AG09309 (cell line): ENCODE measurements at places on chromosomes 2 and 18.

- peak; percentile 81 for DNase-seq
These were observed 137.7 kb downstream of the TANC1 start for GRCh38 chr2:159106109-159106508.

- DNase-seq: no peak
These were observed 265.7 kb downstream of the MEIS1 start for GRCh38 chr2:66700677-66701066.

DNA sequence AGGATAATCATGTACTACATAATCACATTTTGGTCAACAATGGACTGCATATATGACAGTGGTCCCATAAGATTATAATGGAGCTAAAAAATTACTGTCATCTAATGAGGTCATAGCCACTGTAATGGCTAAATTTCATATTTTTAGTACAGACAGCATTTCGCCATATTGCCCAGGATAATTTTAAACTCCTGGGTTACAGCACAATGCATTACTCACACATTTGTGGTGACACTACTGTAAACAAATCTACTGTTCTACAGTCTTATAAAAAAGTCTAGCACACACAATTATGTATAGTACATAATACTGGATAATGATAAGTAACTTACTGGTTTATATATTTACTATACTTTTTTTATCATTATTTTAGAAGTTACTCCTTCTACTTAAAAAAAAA is 12.8 kb downstream of the EIF2AK2 start:
- DNase-seq: peak; percentile 5

DNA sequence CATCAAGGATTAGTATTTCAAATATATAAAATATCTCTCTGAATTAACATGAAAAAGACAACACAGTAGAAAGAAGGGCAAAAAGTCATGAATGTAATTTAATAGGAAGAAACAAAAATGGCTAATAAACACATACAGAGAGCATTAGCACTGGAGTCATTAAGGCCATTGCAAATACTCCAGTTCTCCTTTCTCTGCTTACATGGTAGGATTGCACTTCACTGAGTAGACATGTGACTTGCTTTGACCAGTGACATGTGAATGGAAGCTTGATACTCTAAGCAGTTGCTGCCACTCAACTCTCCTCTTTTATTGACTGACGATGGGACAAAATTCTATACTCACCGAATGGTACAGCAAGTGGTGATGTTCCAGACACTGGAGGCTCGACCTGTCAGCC is 153.9 kb upstream of the LGALSL start:
- DNase-seq: no peak

GRCh38 chr2:196590286-196590685 is 49.2 kb upstream of the CCDC150 start:
- DNase-seq: no peak

DNA sequence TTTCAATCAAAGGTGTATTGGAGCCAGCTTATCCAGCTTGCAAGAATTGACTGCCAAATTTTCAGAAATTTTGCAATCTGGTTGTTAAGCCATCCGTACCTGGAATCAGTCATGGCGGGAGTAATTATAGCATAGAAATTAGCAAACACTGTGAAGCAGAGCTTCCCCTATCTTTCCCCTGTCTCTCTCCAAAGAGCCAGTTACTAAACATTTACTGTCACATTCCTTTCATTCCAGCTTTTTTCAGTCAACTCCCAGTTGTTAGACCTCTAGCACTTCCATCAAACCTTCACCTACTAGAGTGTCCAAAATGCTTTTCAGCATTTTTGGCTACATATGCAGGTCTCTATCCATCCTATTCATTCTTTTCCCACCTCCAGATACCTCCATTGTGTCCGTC is 137.4 kb downstream of the MC4R start:
- DNase-seq: no peak

- DNase-seq: no peak
These were observed 73.8 kb downstream of the MAP3K20 start for GRCh38 chr2:173149491-173149890.

DNA sequence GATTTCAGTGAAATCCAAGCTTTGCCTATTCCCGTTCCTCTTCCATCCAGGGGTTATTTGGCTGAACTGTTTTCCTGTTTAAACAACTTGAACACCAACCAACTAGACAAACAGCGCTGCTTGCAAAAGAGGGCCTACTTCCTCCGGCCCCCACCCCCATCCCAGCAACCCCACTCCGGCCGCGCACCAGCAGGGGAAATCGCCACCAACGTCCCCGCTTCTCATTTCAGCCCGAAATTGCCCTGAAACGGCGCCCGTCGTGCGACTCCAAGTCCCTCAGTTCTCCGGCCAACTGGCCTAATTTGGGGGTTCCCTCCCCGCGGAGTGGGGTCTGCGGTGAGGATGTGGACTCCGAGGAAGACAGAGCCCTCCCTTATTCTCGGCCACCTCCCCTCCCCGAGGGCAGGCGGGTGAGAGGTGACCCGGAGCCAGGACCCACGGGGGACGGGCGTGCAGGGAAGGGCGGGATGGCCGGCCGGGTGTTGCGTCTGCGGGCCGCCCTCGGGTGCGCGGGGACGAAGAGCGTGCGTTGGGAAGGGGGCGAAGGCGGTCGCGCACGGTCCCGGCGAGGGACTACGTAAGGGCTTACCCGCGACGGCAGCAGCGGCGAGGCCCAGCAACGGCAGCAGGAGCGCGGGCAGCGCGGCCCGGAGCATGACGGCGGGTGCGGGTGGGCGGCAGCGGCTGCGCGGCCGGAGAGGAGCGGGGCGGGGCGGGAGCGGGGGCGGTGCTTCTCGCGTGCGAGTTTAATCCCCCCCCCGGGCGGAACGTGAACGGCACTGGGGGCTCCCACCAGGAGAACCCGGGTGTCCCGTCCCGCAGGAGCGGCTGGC is at the start of gene CD302:
Gene CD302 (minus strand): TSS at position 666 of the 833 bp plus-strand sequence. CDS start 10 bp downstream, at position 656.
- DNase-seq: no peak

DNA sequence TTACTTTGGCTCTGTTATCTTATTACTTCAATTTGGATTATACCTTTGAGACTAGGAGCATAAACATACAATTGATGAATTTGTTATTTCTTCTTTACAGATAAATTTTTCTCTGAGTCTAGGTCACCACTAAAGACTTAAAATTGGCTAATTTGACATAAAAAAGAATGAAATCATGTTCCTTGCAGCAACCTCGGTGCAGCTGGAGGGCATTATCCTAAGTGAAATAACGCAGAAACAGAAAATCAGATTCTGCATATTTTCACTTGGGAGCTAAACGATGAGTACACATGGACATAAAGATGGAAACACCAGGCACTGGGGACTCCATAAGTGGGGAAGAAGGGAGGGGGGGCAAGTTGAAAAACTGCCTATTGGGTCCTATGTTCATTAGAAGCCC is 172.8 kb upstream of the SESTD1 start:
- no peak for DNase-seq

GRCh38 chr2:38690499-38691420 is 24.8 kb downstream of the GALM start:
- peak; percentile 68 for DNase-seq

DNA sequence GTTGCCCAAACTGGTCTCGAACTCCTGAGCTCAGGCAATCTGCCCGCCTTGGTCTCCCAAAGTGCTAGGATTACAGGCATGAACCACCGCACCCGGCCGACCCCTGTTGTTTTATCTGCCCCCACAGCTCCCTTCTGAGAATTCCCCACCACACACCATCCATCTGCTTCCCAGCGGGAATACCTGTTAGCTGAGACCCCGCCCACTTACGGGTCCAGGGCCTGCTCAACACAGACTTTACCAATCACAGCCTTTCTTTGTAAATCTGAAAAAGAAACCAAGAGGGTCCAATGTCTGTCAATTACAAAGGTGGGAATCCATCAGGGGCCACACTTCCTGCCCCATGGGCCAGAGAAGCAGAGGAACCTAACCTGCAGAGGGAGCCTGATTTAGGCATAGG is 14.2 kb upstream of the CABLES1 start:
- DNase-seq: no peak

GRCh38 chr2:237181844-237182243 is 96.2 kb downstream of the COPS8 start:
- peak; percentile 84 for DNase-seq

DNA sequence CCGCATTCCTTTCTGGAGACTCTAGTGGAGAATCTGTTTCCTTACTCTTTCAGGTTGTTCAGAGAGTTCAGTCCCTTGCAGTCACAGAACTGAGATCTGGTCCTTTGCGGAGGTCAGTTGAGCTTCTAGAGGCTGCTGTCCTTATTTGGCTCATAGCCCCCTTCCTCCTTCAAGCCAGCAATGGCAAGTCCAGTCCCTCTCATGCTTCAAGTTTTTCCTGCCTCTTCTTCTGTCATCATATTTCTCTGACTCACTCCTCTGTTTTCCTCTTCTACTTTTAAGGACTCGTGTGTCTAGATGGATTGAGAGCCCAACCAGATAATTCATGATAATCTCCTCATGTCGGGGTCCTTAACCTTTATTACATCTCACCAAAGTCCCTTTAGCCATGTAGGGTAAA is 173.5 kb upstream of the FOSL2 start:
- no peak for DNase-seq

GRCh38 chr18:35571138-35571537 is 10.4 kb upstream of the GALNT1 start:
- no peak for DNase-seq

- no peak for DNase-seq
These were observed 233.7 kb upstream of the CWC22 start for GRCh38 chr2:180240774-180241173.

DNA sequence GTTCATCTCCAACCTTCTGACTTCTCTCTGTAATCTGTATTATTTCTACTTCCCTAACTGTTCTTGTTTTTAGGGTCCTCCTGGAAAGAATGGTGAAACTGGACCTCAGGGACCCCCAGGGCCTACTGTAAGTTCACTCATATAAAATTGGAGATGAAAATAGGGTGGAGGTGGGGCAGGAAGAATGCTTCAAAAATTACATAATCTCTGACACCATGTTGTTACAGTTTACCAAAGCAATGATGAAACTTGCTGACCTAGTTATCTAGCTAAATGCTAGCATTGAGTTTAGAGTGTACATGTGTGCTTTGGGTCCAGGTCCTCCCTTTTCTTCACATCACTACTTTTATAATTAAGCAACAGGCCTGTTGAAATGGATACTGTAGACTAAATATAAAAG is 23.1 kb downstream of the COL3A1 start:
- no peak for DNase-seq

GRCh38 chr2:200021449-200022114 is 66.2 kb downstream of the MAIP1 start:
- no peak for DNase-seq

DNA sequence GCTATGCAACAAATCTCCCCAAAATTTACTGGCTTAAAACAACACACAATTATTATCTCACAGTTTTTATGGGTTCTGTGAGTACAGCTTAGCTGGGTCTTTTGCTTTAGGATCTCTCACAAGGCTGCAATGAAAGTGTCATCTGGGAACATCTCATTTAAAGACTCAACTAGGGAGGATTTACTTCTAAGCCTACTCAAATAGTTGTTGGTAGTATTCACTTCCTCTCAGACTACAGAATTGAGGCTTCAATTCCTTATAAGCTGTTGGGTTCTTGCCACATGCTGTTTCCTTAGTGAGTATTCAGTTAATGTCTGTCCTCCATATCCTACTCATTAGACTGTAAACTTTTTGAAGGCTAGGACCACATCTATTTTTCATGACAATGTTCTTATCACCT is 72.3 kb downstream of the MDH1 start:
- peak; percentile 99 for DNase-seq

- DNase-seq: no peak
These were observed 18.1 kb downstream of the ABCB11 start for GRCh38 chr2:169012812-169013627.

DNA sequence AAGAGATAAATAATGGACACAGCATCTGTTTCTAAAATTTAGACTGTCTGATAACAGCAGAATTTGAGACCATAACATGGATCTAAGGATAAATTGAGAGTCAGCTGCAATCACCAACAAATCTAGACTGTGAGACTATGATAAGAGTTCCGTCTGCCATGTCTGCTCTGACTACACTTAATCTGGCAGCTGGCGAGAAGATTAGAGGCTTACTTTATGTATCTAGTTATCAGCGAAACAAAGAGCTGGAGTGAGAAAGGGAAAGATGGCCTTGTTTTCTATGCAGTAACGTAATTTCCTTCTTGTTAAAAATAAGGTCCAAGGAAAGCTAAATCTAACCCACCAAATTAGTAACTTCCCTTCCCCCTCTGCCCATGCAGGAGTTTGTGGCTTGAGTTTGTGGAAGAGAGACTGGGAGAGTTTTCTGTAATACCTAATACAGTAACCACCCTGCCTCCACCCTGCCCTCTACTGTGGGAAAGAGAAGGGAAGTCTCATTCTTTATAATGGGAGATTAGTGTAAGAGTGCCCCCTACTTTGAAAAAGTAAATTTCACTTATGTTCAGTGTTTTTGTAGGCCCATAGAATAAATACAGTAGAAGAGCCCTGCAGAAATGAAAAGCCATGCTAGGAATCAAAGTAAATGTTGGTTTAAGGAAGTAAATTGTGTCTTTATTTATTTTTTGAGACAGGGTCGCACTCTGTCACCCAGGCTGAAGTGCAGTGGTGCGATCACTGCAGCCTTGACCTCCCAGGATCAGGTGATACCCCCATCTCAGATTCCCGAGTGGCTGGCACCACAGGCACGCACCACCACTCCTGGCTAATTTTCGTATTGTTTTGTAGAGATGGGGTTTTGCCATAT is 27.5 kb downstream of the EML4 start:
- no peak for DNase-seq

- DNase-seq: no peak
These were observed 36.3 kb upstream of the TANC1 start for GRCh38 chr2:158932131-158932645.

DNA sequence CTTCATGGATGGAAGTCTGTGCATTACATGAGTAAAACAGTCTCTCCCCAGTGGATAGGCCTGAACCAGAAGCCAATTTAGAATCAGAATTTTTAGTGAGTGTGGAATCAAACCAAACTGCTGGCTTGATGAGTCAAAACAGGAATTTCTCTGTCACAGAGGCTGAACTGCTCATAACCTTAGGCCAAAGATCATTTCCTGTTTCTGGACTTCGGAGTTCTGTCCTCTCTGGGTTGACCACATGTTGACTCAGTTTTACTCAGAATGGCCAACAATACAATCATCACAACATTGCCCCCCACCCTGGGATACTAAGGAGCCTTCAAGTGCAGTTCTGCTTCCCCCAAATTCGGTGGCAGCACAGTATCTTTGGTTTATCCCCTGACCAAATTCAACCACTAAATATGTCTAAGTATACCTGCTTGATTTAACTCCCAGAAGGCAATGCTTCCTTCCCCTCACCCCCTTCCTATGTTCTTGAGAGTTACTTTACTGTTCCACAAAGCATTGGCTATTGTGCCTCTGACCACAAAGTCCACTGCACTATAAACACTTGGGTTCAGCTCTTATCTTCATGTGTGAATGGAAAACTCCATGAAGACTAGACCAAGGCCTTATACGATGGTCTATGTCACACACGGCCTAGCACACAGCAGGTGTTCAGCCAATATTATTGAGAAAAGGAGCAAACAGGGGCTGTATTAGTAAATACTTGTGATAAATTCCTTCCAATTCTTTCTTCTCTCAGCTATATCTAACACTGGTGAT is 67.8 kb downstream of the NXPH2 start:
- DNase-seq: no peak

DNA sequence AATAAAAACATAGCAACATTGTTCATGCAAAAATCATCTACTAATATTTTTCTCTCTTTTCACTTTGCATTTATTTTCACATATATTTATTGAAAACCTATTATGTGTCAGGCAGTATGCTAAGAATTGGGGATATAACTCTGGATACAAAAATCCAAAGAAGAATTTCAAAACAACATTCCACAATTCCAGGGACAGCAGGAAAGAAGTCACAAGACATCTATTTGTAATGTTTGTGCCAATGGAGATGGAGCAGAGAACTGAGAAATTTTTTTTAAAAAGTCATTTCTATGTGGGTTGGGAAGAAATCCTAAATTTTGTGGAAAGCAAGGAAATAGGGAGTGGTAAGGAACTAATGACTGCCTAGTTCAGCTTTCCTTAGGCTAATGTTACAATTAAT is 128.6 kb upstream of the TLK1 start:
- no peak for DNase-seq
